ENCODE measurements at places on chromosomes 3 and 15.

GRCh38 chr15:71242292-71242691 lies 127.0 kb downstream of the THSD4 start:
- no peak for DNase-seq

- DNase-seq = no peak
Observed at GRCh38 chr3:51544011-51544775, 5.7 kb downstream of the RAD54L2 start.

DNA sequence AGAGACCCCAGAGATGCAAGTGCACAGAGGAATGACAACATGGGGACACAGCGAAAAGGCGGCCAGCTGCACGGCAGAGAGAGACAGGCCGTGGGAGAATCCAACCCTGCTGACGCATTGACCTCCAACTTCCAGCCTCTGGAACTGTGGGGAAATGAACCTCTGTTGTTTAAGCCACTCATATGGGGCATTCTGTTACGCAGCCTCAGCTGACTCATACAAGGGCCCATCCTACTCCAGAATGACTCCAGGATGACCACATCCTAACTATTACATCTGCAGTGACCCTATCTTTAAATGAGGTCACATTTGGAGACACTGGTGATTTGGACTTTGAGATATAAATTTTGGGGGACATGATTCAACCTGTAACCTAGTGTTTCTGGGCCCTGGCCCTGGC lies 44.0 kb downstream of the KLF15 start:
- DNase-seq = no peak

- DNase-seq = no peak
Observed at GRCh38 chr3:2082871-2083480, 15.7 kb upstream of the CNTN4 start.

DNA sequence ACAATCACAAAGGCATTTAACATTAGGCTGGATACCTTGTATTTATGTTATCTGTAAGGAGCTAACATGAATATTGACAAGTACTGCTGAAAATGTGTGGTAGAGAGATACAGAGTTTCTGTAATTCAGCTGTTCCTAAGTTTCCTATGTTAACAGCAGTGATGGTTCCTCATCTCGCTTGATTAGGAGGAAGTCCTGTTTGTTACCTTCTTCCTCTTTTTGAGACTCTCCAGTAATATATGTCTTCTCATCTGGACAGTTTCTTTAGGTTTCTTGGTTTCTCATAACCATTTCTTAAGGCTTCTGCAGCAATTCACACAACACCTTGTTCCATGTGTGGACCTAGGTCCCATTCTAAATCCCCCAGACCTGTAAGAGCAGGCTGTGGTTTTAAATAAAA lies 11.4 kb upstream of the PEX5L start:
- DNase-seq = no peak

DNA sequence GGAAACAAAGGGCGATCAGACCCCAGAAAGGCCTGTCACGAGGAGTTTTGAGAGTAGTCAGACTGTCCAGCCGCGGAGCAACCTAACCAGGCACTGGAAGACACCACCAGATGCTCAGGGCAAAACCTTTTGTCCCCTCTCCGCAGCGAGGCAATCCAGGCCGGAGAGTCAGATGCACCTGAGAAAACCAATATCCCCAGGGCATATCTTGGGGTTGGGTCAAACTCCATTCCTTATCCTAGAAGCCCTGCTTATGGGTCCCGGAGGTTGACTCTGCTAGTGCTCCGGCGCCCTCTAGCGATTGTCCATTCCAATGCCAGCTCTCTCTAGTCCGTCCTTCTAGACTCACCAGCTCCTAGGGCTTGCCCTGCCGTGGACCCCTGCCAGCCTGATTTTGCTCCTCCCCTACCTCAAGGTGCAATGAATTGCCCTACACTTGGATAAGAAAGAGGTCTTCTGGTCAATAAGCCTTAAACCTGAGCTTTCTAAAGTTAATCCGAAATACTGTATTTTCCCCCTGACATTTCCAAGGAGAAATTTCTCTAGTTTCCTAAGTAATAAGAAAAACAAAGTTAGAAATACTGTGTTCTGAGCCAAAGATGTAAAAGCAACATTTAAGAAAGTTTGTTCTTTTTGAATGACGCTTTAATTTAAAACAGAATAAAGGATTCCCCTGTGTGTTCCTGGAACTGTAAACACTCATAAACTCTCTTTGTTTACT lies 5.5 kb downstream of the CPNE4 start:
- no peak for DNase-seq

DNA sequence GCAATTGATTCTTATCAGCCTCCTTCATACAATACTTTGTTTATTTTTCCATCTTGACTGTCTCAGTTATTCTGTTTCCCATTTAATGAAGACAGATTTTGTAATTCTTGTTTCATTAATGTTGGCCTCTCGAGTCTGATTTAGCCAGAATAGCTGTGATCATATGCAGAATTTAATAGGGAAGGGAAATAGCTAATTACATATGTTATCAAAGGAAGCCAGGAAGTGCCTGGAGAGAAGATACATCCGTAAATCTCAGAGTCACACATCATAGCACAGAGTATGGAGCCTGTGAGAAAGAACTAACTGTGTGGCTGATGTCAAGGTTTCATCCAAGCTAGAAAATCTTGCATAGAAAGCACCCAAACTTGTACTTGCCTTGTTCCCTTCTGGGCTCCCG lies 288.9 kb upstream of the SLCO3A1 start:
- no peak for DNase-seq

DNA sequence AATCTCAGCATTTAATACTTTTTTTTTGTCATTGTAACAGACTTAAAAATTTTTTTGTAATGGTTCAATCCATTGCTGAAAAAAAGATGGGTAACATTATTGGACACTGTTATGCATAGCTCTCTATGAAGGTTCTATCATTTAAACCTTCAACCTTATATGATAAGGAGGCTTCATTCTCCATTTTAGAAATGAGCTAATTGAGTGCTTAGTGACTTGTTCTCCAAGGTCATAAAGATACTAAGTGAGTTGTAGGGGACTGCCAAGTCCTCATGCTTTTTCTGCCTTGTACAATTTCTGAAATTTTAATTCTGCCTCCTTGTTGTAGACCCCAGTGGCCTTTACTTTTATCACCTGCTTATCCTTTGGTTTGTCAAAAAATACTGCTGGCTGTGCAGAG lies 56.7 kb downstream of the MGA start:
- no peak for DNase-seq

DNA sequence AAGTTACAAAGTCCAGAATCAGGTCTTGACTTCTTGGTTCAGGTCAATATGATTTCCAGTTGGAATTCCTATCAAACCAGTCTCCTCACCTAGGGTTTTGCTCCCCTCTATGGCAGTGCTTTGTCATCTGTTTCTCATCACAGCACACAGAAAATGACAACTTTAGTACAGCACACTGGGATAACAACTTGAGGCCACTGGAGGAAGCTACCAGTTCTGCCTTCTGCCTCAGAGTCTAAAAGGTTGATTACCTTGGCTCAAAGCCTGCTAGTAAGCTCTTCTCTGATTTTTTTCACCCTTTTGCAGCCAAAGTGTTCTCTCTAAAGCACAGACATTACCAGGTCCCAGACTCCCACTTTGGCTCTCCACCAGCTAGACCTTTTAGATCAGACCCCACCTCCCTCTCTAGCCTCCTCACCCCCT lies 24.8 kb upstream of the TRIM59 start:
- DNase-seq = no peak

DNA sequence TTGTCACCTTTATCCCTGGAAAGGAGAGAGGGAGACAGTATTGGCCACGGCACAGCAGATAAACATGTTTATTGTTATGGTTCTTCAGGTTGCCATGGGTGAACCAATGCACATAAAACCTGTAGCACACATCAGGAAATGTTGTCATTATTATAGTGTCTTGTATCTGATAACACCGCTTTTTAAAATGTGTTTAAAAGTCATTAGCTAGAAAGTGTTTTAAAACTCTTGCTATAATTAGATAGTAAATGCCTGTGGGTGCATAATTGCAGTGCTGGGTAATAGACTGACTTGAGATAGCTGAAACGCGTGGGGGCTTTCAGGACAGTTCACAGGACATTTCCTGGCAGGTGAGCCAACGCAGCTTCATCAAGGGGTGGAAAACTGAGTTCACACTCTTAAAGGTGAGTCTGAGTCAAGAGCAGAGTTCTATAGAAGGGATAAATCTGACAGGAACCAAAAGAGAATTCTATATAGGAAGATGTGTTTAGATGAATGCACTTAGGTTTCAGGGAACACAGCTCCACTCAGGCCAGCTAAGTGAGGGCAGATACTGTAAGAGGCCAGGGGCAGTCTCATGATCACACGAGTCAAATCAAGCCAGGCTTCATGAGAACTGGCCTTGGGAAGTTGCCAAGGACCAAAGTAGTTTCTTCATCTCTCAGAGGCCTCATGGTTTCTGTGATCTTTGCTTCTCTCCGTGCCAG lies 35.6 kb upstream of the PPP4R2 start:
- no peak for DNase-seq

DNA sequence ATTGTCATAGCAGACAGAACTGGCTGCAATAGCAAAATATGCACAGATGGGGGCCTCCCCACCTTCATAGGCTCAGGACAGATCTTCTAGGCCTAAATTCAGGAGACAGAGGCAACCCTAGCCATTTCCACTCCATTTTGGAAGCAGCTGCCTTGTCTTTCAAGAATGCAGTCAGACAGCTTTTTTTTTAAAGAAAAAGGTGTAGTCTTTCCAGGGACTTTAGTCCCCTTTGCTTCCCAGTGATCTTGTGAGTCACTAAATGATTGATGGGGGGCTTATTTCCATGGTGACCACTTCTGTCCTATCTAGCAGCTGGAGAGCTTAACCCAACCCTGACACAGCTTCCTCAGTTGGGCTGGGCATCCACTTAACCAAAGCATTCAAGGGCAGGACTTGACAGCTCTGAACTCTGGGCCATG lies 165.9 kb downstream of the TPRG1 start:
- DNase-seq = no peak

- DNase-seq = no peak
Observed at GRCh38 chr15:94526071-94526689, 294.8 kb downstream of the MCTP2 start.

- no peak for DNase-seq
Observed at GRCh38 chr3:94548581-94549316, 485.9 kb downstream of the NSUN3 start.

DNA sequence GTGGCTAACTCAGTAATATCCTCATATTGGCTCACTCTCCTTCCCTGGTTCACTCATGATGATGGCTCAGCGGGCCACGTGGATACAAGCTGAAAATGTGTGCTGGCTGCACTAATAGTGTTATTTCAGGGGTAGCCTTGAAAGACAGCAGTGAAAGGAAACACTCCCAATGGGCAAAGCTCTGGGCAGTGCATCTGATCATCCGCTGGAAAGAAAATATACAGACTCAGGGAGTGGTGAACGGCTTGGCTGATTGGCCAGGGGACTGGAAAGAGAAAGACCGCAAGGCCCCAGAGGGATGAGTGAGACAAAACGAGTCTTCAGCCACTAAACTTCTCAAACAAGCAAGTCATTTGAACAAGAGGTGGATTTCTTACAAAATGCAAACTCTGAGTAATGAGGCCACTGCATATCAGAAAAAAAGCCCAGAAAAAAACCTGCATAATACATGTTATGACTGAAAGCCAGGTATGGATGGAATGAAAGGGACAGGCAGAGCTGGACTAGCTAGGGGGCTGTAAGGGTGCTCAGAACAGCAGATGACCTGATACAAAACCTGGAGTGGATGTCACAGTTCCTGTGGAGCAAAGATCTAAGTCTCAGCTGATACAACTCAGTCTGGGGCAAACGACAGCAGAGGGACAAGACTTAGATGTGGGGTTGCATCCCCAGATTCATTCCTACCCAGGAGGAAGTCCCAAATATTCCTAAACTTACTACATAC lies 33.3 kb downstream of the CMTM6 start:
- no peak for DNase-seq

- DNase-seq = no peak
Observed at GRCh38 chr15:72616491-72617210, 37.8 kb upstream of the GOLGA6B start.

DNA sequence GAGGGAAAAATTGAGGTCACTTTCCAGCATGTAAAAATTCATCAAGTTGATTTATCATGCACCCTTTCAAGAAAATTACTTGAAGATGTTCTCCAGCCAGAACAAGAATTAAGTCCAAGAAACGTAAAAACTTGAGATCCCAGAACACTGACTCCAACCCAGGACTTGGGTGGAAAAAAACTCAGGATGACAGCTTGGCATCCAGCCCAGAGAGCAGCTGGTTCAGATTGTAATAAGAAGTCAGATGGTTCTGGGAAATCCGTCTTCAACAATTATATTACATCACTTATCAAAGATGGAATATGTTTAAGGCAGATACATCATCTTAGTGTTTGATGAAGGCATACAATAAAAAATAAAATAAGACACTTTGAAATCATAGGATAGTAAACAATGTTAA lies 23.0 kb upstream of the DNAJC13 start:
- no peak for DNase-seq

Measured in cortex of kidney (tissue), 1 donor.